ENCODE measurements at places on chromosomes 3 and 15. TPM values are rescaled to one million over a fixed set of nuclear protein-coding genes. Genes with fewer than 3 reads are reported as not detected.

- H3K4me1 ChIP-seq, result no peaks in the 10 kb centered on the region
- peak; percentile 3 for DNase-seq
- no peak overlapping the region for H3K27ac ChIP-seq
- no peaks in the 10 kb centered on the region for H3K36me3 ChIP-seq
Observed at GRCh38 chr15:95669146-95669922, 661.2 kb upstream of the NR2F2 start.

- no peaks in the 10 kb centered on the region for H3K36me3 ChIP-seq
- no peaks in the 10 kb centered on the region for H3K27me3 ChIP-seq
- H3K4me1 ChIP-seq, result no peaks in the 10 kb centered on the region
- H3K27ac ChIP-seq, result no peak overlapping the region
- no peak for DNase-seq
- H3K4me3 ChIP-seq, result no peak overlapping the region
Observed at GRCh38 chr3:154889227-154889634, 190.9 kb upstream of the MME start.

GRCh38 chr15:34883042-34883441 lies 86.5 kb downstream of the AQR start:
- no peaks in the 10 kb centered on the region for H3K4me1 ChIP-seq
- no peak overlapping the region for H3K4me3 ChIP-seq
- no peaks in the 10 kb centered on the region for H3K27me3 ChIP-seq
- H3K36me3 ChIP-seq, result peaks cover 11% of the 10 kb centered on the region
- H3K27ac ChIP-seq, result no peak overlapping the region
- no peak for DNase-seq

DNA sequence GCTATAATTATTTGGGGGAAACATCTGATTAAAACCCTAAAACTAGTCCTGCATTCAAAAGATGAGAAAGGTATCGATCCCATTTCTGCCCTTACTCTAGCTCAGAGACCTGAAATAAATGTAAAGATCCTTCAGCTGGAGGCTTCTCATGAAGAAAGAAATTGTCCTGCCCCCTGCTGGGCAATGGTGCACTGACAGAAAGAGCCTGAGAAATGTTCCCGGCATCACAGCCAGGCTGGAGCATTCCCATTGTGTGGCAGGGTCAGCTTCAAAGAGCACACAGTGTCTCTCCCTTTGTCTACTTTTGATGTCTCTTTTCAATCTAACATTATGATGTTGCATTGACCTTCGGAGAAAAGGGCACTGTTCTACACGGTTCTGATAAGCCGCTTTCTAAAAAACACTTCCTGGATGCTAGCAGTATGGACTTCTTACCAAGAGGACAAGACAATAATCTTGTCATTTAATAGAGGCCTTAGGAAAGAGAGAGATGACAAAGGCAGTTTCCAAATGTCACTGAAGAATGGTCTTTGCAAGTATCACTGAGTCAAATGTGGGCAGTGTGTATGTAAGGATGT lies 287.5 kb downstream of the MAGI1 start:
- H3K27me3 ChIP-seq, result no peaks in the 10 kb centered on the region
- peak; percentile 39 for DNase-seq

GRCh38 chr3:31412832-31413231 lies 119.9 kb upstream of the STT3B start:
- H3K27me3 ChIP-seq, result no peaks in the 10 kb centered on the region
- no peak overlapping the region for H3K4me3 ChIP-seq
- H3K36me3 ChIP-seq, result no peaks in the 10 kb centered on the region
- H3K4me1 ChIP-seq, result no peaks in the 10 kb centered on the region
- no peak for DNase-seq
- H3K27ac ChIP-seq, result no peak overlapping the region

DNA sequence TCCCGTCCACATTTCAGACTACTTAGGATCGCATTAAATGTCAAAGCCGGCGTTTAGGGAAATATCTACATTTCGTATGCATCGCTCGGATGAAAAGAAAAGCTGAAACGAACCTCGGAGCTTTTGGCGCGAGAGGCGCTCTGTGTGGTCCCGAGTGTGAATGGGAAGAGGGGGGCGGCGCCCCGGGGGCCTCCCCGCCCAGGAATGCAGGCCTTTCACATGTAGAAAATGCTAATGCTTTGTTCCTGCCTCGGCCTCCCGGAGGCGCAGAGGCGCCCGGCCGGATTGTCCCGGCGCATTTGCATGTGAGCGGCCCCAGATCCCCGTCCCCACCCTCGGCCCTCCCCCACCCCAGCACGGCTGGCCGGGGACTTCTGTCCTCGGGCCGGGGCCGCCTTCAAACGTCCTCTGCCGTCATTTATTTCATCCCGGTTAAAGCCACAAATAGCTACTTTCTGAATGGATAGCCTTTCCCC lies 37.0 kb upstream of the TRIM71 start:
- no peaks in the 10 kb centered on the region for H3K27me3 ChIP-seq
- H3K4me3 ChIP-seq, result peak overlapping the region; percentile 37
- DNase-seq, result peak; percentile 80
- peak overlapping the region; percentile 74 for H3K27ac ChIP-seq

DNA sequence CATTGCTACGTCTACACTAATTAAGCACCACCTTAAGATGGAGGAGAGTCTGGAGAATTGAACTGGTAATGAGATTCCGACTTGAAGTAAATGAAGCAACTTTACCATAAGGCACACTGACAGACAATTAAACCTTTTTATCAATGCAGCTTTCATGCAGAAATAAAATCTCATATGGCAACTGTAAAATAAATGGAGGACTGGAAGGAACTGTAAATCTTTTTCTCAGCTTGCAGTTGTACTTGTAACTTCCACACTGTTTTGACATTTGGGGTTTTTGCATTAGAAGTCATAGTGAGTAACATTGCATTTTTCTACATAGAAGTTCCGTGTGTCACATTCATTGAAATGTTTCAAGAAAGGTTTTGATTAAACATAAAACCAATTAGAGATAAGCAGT lies 705.3 kb downstream of the NLGN1 start:
- no peaks in the 10 kb centered on the region for H3K36me3 ChIP-seq
- no peaks in the 10 kb centered on the region for H3K4me1 ChIP-seq
- no peak overlapping the region for H3K27ac ChIP-seq
- DNase-seq, result no peak
- no peak overlapping the region for H3K4me3 ChIP-seq
- H3K27me3 ChIP-seq, result no peaks in the 10 kb centered on the region

DNA sequence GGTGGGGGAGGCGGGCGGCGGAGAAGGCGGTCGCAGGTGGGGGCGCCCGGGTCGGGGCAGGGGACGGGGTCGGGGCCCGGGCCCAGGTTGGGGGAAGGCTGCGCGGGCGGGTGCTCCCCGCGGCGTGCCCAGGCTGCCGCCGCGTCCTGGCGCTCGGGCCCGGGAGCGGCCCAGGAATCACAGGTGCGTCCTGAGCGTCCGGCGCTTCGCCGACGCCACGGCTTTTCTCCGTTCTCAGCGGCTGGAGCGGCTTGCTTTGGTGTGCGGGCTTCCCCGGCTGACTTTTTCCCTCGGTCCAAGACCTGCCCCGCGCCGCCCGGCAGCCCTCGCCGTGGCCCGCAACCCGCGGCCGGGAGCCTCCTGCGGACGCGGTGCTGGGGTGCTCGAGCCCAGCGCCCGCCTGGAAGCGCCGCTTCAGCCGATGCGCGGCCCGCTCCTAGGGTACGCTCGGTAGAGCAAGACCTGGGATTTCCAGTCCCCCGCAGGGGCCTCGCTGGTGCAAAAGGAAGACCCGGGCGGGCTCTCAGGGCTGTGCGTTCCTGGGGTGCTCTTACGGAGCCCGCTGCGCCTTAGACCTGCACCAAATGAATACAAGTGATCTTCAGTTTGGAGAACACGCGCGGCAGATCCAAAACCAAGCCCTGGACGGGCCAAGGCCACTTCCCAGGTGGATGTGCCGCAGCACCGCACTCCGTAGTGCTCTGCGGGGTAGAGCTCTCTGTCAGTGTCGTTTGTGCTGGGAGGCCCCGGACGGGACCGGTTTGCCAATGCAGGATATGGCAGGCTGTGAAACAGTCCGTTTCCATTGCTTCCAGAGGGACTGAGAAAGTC lies 639 bp downstream of the NIPA1 start:
- H3K27ac ChIP-seq, result peak overlapping the region; percentile 93
- H3K27me3 ChIP-seq, result no peaks in the 10 kb centered on the region
- H3K36me3 ChIP-seq, result peaks cover 6% of the 10 kb centered on the region
- peak; percentile 38 for DNase-seq

DNA sequence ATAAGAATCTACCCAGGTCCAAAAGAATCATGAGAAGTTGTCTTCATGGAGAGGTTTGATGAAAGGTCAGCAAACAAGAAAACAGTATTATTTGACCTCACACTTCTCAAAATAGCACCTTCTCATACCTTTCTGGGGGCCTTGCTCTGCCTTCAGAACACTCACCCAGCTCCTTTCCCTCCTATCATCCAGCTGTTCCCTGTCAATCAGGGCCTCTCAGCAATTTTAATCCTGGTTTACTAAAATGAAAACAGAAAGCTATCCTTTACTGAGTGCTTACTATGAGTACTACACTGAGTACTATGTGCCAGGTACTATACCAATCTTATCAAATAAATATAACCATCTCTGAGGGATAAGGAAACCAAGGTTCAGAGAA lies 138.6 kb downstream of the GAP43 start:
- H3K4me3 ChIP-seq, result no peak overlapping the region
- no peaks in the 10 kb centered on the region for H3K27me3 ChIP-seq
- H3K4me1 ChIP-seq, result no peaks in the 10 kb centered on the region
- no peaks in the 10 kb centered on the region for H3K36me3 ChIP-seq
- H3K27ac ChIP-seq, result no peak overlapping the region

ZNF710 gene
- 19.7 TPM for polyA plus RNA-seq

MAGEL2 gene
- polyA plus RNA-seq, result 0.15 TPM

TIMP4 gene
- 0.89 TPM for polyA plus RNA-seq

TNIK gene
- 38.7 TPM for polyA plus RNA-seq

Data from small intestine (tissue), 16 donors.